ENCODE measurements at places on chromosomes 4 and X. TPM values are rescaled to one million over a fixed set of nuclear protein-coding genes. Genes with fewer than 3 reads are reported as not detected.

- DNase-seq: no peak
Measured at GRCh38 chr4:121632636-121633035, 64.1 kb downstream of the ANXA5 start.

DNA sequence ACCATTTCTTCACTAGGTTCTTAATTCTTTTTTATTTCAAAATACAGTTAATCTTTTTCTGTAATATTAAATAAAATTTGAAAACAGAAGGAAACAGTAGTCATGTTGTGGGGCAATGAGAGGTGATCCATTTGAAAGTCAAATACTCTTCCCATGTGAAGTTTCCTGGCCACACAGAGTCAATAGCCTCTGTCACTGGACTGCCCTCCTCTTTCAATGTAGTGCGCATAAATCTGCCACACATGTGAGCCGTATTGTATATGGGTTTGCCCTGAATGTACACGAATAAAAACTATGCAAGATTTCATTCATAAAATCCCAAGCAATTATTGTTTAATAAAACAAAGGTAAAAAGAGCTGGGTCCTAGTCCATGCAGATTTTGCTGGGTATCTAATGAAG lies 59.1 kb downstream of the NKX6-1 start:
- no peak for DNase-seq

The CENPVL3 gene
- not detected for total RNA-seq

The RAB33A gene
- total RNA-seq: 1.6 TPM

The FHIP1A gene
- 0.18 TPM for total RNA-seq
